ENCODE measurements at places on chromosomes 13 and 19.

- no peak for DNase-seq
Observed at GRCh38 chr13:30038884-30039283, 188.5 kb upstream of the UBL3 start.

GRCh38 chr19:38662537-38663155 lies 15.2 kb downstream of the ACTN4 start:
- DNase-seq, result no peak

DNA sequence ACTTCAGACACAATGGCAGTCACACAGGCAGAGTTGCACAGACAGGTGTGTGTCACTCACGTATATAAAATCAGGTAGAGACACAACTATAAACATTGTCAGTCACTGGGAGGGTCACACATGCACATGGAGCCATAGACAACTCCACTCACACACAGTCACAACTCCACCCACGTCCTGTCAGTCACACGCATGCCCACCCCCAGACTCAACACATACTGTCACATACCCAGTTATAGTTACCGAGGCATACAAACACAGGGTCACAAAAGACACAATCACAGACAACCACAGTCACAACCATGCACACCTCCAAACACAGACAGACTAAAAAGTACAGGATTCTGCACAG lies 1.5 kb downstream of the NUMBL start:
- no peak for DNase-seq

- DNase-seq, result no peak
Observed at GRCh38 chr13:109314101-109314500, 472.3 kb downstream of the IRS2 start.

- DNase-seq, result no peak
Observed at GRCh38 chr13:23957981-23958380, 60.7 kb upstream of the C1QTNF9B start.

- no peak for DNase-seq
Observed at GRCh38 chr13:19984430-19985218, 26.1 kb downstream of the ZMYM2 start.

- DNase-seq, result no peak
Observed at GRCh38 chr13:95258098-95258497, 43.2 kb downstream of the ABCC4 start.

- DNase-seq, result no peak
Observed at GRCh38 chr19:10238172-10238783, 7.1 kb upstream of the S1PR2 start.

DNA sequence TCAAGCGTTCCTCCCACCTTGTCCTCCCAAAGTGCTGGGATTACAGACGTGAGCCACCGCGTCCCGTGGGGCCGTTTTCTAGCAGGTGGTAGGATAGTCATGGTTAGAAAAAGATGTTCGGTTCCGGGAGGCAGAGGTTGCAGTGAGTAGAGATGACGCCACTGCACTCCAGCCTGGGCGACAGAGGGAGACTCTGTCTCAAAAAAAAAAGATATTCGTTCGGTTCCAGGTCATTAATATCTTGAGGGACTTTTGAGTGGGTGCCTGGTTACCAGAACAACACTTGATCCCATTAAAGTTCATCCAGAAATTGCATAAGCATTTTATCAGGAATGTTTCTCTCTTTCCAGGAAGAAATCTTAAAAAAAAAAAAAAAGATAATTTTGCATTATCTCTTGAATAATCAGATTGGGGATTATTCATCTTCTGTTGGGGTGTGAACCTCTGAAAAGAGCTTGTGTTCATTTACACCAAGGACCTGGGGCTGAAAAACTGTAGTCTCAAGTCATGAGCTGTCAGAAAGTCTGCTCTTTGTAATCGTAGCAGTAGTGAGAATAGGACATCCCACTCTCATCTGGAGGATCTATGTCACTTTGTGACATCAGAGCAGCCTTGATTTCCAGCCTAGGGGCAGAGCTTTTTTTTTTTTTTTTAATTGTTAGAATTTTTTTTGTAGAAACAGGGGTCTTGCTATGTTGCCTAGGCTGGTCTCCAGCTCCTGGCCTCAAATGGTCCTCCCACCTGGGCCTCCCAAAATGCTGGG lies 1.0 kb upstream of the ETHE1 start:
- DNase-seq, result no peak

DNA sequence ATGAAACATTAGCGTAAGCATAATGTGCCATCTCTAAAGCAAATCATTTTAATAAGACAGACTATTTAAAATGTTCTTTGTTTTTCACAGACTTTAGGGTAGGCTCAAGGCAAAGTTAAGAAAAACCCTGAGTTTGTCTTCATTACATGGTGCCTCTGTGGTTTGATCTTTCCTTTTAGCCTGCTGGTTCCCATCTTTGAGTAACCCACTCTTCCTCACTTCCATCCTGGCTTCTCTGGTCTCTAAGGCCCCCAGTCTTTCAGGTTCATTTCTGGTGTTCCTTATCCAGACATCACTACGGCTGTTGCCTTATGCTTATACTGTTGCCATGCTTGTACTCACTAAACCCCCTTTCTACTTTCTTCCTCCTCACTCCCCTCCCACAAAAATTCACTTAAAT lies 38.4 kb downstream of the DACH1 start:
- no peak for DNase-seq

- DNase-seq, result no peak
Observed at GRCh38 chr13:39930544-39931444, 275.3 kb downstream of the COG6 start.

DNA sequence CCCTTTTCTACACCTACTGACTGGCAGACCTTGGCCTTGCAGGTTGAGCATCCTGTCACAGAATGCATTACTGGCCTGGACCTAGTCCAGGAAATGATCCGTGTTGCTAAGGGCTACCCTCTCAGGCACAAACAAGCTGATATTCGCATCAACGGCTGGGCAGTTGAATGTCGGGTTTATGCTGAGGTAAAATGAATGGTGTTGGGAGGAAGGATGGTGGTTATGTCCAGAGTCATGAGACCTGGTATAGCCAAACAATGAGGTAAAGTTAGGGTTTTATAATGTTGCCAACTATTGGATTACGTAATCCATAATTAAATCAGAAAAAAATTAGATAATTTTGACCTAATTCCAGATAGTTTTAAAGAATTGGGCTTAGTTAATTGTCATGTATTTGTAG lies 212.5 kb downstream of the PCCA start:
- no peak for DNase-seq
